Neural crest cell (in vitro differentiated cells): ENCODE measurements at places on chromosomes 11 and 22. TPM values are rescaled to one million over a fixed set of nuclear protein-coding genes. Genes with fewer than 3 reads are reported as not detected.

GRCh38 chr11:37343290-37343689, 745.3 kb upstream of the RAG2 start:
- H3K27ac ChIP-seq: no peak overlapping the region
- no peak for DNase-seq
- no peaks in the 10 kb centered on the region for H3K27me3 ChIP-seq
- no peak overlapping the region for H3K4me3 ChIP-seq
- H3K36me3 ChIP-seq: no peaks in the 10 kb centered on the region

- H3K4me1 ChIP-seq: peaks cover 47% of the 10 kb centered on the region
- peaks cover 7% of the 10 kb centered on the region for H3K27me3 ChIP-seq
- peak overlapping the region; percentile 21 for H3K27ac ChIP-seq
- DNase-seq: no peak
Measured at GRCh38 chr11:61297341-61297740, 2.2 kb upstream of the VWCE start.

The OR10D3 gene
- not detected in 2 replicates for total RNA-seq

The LRP4 gene
- 23.5 and 24.5 TPM in 2 replicates for total RNA-seq

The OR52I2 gene
- not detected in 2 replicates for total RNA-seq

The MUC5AC gene
- total RNA-seq: not detected in 2 replicates

The USH1C gene
- not detected in 2 replicates for total RNA-seq

GRCh38 chr22:46542011-46542985, 4.9 kb upstream of the CELSR1 start:
- no peaks in the 10 kb centered on the region for H3K36me3 ChIP-seq
- peak; percentile 78 for DNase-seq
- H3K27ac ChIP-seq: no peak overlapping the region
- peaks cover 72% of the 10 kb centered on the region for H3K27me3 ChIP-seq

- DNase-seq: no peak
- no peaks in the 10 kb centered on the region for H3K36me3 ChIP-seq
- H3K4me3 ChIP-seq: no peak overlapping the region
- H3K27ac ChIP-seq: no peak overlapping the region
- no peaks in the 10 kb centered on the region for H3K4me1 ChIP-seq
- no peaks in the 10 kb centered on the region for H3K27me3 ChIP-seq
Measured at GRCh38 chr11:65066805-65067291, 8.5 kb upstream of the NAALADL1 start.

The TSSK2 gene
- not detected in 2 replicates for total RNA-seq

The EIF3F gene
- 317 and 324 TPM in 2 replicates for total RNA-seq

The PRG2 gene
- 0.23 TPM in 1 of 2 replicates, not detected in the other for total RNA-seq

DNA sequence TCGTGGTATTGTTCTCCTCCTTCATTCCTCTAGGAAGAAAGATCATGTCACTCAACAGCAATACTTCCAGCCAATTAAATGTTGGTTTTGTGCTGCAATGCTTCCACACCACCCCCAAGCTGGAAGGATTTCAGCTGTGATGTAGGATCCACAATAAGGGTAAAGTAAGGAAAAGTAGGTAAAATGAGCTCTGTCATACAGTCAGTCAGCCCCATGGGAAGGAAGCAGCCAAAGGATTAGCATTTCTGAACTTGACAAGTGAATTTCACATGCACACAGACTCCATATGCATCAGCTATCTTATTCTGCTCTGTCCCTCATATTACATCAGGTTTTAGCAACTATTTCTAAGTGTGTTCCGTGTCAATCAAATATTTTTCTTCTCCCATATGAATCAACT, 197.9 kb downstream of the TTC28 start:
- H3K4me3 ChIP-seq: no peak overlapping the region
- H3K4me1 ChIP-seq: peaks cover 6% of the 10 kb centered on the region
- DNase-seq: no peak
- H3K36me3 ChIP-seq: no peaks in the 10 kb centered on the region

The KCNJ4 gene
- total RNA-seq: 4.0 and 4.4 TPM in 2 replicates

The CCDC73 gene
- not detected in 2 replicates for total RNA-seq
